ENCODE measurements at places on chromosomes 1 and 21.

DNA sequence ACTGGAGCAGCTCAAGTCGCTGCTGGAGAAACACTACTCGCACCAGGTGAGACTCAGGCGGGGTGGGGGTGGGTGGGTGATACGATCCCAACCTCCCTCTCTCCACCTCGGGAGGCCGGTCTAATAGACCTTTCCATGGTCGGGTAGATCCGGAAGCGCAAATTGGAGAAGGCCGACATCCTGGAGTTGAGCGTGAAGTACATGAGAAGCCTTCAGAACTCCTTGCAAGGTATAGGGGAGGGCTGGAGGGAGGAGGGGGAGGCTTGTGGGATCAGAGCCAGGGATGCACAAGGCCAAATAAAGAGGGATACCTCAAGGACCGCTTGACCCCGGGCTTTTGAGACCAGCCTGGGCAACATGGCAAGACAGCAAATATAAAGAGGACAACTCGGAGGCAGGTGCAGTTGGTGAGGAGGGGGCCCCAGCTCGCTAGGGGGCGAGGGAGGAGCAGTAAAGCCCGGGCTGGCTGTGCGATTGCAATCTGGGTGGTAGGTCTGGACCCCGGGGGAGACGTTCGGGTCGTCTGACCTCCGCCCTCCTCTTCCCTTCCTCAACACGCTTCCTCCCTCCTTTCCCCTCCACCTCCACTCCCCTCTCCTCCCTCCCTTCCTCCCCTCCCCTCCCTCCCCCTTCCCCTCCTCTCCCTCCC is 546 bp downstream of the HES3 start:
- no peak for DNase-seq

DNA sequence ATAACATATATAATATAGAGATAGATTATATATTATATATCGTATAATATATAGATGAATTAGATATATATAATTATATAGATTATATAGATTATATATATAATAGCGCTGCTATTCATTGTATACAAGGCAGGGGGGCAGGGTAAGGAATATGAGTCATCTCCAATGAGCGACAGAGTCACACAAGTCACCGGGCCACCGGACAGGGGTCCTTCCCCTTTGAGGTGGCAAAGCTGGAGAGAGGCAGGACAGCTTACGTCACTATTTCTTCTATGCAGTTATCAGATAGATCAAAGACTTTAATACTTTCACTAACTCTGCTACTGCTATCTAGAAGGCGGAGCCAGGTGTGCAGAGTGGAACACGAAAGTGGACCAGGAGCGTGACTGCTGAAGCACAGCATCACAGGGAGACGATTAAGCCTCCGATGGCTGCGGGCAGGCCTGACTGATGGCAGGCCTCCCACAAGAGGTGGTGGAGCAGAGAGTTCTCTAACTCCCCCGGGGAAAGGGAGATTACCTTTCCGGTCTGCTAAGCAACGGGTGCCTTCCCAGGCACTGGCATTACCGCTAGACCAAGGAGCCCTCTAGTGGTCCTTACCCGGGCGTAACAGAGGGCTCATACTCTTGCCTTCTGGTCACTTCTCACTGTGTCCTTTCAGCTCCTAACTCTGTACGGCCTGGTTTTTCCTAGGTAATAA is 2154.7 kb downstream of the MRPL39 start:
- no peak for DNase-seq

DNA sequence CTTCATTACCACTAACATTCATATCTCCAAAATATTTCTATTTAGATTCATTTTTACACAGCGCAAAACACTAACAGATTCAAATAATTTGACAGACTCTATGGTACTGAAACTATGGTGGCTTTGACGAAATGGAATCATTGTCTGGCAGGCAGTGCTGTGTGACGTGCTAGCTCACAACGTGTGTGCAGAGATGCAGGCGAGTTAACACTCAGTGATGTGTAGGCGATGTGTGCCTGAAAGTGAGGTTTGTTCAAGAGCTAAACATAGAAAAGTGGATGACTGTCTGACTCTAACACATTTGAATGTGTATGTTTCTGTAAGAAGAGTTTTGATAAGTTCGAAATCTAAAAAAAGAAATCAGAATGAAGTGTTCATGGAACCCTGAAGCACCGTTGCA is 97.7 kb downstream of the RYR2 start:
- no peak for DNase-seq

DNA sequence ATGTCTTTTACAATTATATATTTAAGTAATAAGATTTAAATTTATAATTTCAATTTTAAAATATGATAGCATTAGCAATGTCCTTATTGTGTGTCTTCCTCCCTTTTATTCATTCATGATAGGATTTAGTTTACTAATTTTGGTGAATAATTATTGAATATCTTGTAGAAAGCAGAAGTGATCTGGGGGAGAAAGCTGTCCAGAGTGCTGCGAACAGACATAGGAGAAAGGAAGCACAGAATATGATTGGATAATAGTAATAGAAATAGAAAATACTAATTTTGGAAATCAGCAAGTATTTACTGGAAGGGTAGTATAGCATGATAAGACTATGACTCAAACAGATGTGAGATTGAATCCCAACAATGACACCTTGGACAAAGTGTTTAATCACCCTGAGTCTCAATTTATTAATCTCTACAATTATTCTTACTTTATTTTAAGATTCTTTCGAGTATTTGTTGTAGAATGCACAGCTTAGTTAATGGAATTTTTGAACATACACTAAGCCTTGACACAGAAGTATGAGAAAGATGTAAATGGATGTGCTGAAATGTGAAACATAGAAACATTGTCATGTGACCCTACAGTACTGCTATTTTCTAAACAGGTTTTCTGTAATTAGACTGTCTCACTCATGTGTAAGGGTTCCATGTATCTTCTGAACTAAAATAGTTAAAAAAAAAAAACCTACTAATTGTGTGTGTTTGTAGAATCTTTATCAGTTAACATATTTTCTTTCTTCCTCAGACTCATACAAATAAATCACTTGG is 7.9 kb downstream of the SH3GLB1 start:
- no peak for DNase-seq
